Omental fat pad (tissue), 4 donors: ENCODE measurements at places on chromosomes 4 and X.

DNA sequence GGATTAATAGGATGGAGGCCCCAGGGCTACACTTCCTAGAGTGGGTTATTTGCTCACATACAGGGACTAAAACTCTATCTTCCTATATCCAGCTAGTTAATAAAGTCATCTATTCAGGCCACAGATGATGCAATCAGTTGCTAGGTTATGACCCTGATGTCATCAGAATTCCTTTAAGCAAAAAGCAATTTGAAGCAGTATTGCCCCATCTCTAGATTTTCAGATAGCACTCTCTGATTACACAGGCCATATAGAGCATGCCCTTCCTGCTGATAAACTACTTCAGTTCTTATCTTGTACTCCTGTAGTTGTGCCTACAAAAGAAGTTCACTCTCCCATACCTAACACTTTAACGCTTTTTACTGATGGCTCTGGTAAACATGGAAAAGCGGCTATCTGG is 84.8 kb downstream of the TMEM144 start:
- DNase-seq: no peak

DNA sequence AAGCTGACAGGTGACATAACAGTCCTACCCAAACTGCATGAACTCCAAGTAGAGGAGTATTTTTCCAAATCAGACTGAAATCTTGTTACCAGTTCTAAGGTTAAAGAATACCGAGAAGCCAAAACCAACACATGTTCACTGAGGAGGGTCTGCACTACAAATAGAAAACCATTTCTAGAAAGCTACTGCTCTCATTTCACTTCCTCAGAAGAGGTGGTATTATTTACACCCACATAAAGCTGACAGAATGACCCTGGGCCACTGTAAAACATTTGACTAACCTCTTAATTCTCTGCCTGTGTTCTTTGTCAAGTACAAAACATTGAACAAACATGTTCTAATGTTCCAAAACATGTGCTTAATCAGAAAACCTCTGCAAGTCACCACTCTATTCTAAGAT is 95.8 kb downstream of the IQCM start:
- DNase-seq: no peak

- DNase-seq: no peak
These were observed 2131.7 kb downstream of the ARAP2 start for GRCh38 chr4:34112573-34112972.

DNA sequence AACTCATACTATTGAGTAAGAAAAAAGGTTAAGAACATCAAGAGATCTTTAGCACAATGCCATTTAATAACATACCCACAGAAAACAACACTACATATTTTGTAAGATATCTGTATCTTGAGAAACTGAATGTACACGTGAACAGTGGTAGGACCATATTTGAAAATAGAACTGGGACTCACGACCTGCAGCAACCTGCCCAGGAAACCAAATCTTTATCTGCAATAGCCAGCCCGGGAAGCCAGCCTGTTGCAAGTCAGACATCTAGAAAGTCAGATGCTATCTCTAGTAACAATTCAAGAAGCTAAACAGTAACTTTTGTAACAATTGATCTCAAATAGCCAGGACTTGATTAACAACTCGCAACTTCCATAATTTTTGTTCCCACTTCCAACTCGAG is 52.6 kb upstream of the SOD3 start:
- no peak for DNase-seq

DNA sequence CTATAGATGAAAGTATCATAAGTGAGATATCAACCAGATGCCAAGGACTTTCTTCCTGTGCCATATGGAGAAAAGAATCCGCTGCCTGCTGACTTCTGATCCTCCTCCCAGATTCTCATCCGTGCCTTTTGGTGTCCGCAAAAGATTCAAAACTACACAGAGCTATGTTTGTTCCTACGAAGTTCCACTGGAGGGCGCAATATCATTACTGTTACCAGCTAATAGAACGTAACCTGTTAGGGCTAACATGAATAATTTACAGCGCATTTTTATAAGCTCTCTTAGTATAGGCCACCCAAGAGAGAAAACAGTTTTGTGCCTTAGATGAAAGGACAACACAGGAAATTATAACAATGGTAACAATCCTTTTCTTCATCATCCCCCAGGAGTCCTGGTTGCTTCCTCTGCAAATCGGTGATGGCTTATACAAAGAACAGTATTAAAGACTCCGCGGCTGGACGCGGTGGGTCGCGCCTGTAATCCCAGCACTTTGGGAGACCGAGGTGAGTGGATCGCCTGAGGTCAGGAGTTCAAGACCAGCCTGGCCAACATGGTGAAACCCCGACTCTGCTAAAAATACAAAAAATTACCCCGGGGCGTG is 22.8 kb upstream of the CENPVL3 start:
- no peak for DNase-seq

GRCh38 chr4:107203733-107204132 is 167.6 kb upstream of the DKK2 start:
- no peak for DNase-seq

GRCh38 chr4:24330172-24330571 is 254.2 kb downstream of the DHX15 start:
- DNase-seq: no peak

DNA sequence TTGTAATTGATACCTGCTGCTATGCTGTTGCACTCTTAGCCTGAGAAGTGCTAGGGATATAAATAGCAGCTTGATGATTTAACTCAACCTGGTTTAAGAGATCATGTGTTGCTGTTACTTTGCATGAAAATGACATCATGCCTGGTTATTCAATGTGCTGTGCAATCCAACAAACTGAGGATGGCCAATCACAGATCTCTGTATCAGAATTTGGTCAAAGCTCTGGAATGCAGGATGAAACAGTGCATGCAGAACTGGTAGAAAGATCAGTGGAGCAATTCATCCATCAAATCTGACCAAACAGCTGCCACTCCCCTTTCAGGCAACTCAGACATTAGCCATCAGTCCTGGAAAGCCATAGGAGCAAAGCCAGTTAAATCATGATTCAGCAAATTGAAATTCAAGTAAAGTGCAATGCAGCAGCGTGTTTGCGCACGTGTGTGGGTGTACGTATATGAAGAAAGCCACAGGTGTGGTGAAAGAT is 160.3 kb upstream of the RASGEF1B start:
- no peak for DNase-seq

GRCh38 chrX:109878236-109878635 is 124.7 kb upstream of the TMEM164 start:
- no peak for DNase-seq

GRCh38 chr4:139576219-139576618 is 20.2 kb upstream of the SETD7 start:
- no peak for DNase-seq

- DNase-seq: no peak
These were observed 27.9 kb downstream of the TSC22D3 start for GRCh38 chrX:107747596-107748161.

DNA sequence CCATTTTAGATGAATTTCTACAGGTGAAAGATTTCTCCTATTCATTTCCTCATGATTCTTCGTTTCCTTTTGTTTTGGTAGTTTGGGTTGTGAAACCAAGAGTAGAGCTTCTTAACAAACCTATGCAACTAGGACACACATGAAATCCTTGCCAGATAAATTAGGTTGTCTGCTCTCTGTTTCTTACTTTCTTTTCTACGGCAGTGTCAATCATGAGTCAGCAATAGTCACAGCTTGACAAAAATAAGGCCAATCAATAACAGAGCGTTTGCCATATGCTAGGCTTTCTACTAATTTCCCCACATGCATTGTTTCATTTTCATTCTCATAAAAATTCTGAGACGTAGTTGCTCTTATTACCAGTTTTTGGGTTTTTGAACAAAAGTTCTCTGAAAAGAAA is 20.3 kb downstream of the CLRN2 start:
- DNase-seq: no peak

GRCh38 chrX:123834116-123834515 is 25.7 kb upstream of the XIAP start:
- DNase-seq: no peak

DNA sequence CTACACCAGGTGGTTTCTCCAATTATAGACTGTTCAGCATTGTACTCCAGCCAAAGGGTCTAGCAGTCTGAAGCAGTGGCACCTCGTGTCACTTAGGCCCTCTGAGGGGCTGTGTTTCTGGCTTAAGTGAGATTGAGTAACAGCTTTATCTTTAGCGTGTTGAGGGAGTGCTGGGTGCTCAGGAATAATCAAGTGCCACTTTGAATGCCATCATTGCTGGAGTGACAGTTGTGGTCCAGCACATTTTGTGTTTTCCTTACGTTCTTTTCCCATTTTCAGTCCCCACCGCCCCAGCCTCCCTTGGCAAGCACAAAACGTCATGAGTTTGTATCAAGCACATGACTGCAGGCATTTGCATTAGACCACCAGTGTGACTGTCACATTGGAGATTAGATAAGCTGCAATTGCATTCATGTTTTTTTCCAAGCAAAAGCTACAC is 58.7 kb downstream of the FNIP2 start:
- DNase-seq: no peak

DNA sequence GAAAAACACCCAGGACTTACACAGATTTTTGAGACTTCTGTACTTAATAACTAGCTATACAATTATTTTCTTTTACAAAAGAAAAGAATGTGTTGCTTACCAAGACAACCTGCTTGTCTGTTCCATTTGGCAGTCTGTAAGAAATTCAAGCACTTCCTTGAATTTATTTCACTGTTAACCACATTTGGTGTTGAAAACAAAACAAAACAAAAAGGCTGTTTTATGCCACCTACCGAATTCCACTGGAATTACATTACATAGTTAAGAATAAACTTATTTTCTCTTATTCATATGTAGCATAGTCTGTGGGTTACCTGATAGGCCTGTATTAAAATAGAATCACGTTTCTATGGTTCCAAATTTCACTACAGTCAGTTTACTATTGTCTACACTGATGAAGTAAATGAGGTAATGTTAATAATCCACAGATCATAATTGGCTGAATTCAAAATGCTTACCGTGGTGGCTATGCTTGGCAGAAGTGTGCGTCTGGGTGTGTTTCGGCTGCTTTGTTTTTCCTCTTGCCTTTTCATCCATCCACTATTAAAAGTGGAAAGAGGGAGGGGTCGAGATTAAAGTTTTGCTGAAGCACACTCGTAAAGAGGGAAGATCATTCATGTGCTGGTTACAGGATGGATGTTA is at the start of gene TLR1:
Gene TLR1, minus strand, starts transcription at position 138 of the 642 bp plus-strand sequence. CDS start 5,960 bp downstream, outside the sequence.
- no peak for DNase-seq

DNA sequence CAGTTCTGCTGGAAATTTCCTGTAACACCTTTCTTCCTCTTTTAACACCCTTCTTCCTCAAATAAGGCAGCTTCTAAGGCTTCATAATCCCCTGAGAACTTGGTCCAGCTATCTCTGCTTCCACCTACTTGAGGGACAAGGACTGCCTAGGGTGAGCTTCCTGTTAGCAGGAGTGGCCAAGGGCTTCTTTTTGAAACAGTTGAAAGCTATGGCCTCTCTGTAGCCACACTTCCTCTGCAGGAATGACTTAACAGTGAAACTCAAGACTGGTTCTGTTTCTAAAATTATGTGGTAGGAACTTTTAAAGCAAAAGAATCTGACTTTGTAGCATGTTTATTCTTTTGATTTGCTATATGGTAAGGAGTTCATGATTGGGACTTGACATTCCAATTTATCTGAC is 108.5 kb upstream of the WDR1 start:
- DNase-seq: no peak

GRCh38 chr4:6033381-6033780 is 15.2 kb upstream of the C4orf50 start:
- DNase-seq: no peak

- DNase-seq: no peak
These were observed 29.2 kb upstream of the MXD4 start for GRCh38 chr4:2290974-2291704.

DNA sequence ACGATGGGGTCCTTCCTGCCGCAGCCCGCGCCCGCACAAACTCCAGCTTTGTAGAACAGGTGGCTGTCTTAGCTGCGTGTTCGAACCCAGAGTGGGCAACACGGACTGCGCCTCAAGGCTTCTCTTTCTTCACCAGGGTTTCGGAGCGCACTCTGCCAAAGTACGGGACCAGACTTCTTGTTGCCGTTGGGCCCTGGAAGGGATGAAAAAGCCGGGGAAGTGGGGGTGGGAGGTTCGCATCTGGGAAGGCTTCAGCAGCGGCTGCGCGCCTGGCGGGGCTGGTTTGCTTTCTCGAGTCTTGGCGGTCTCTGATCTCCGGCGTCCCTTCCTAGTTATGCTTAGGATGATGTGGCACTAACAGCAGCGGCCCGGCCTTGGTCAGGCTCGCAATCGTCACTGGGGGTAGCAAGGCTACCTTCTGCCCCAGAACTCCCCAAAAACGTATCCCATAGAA is 673 bp downstream of the PARM1 start:
- no peak for DNase-seq

DNA sequence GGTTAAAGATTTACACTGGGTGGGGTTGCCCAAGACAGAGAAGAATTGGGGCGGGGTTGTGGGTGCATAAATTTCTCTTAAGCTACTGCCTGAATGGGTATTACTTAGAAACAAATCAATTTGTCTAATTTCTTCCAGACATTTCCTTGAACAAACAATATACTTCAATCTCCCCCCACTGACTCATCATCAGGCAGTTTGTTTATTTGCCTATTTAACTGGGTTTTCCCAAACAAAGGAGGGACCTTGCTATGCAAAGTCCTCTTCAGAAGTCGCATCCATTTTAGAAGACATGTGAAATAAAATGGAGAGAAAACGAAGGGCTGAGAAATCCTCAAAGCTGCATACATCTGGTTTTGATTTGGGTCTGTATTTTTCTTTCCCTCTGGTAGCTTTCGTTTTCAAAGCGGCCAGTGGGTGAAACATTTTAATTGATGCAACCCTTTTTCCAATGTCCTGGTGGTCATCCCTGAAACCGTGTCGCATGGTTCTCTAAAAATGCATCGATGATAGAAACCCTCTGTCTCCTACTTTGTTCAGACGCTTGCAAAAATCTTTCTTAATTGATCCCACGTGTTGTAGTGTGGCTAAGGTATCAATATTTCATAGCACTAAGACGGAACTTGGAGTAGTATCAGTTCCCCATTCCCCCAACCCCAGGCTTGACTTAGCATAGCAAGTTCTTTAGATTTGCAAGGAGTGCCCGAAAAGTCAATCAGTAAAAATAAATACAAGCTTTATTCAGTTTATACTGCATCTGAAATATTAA is 115.1 kb upstream of the MXRA5 start:
- DNase-seq: no peak

DNA sequence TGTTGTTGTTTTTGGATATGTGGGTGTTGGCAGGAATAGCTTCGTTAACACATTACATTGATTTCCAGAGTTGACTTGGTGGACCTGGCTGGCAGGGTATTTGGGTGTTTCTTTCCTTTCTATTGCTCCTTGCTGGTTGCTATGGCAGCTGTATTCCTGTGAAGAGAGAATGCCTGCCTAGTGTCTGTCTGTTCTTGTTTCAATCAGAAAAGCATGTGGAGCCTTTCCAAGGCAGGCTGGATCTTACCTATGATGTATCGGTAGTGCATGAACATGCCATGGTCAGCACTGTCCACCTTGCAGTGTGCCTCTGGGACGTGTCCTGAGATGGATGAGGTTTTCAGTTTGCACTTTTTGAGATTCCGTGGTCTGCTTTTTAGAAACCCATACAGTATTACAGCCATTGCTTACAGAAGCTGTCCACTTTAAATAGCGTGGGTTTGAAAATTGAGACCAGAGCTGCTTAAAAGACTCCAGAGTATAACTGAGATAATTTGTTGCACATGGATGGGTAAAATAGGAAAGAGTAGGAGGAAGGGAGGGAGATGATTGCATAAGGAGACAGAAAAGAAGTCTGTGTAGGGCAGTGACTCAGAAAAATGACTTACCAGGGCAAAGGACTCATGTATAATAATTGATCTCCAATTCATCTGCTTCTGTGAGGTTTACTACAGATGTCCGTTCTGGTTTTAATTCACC is 20.0 kb upstream of the AADAT start:
- no peak for DNase-seq
